ENCODE measurements at places on chromosomes 2 and 18.

GRCh38 chr2:8918412-8918811 lies 81.0 kb upstream of the KIDINS220 start:
- DNase-seq = no peak

GRCh38 chr18:74284191-74284979 lies 7.4 kb downstream of the CYB5A start:
- DNase-seq = no peak

DNA sequence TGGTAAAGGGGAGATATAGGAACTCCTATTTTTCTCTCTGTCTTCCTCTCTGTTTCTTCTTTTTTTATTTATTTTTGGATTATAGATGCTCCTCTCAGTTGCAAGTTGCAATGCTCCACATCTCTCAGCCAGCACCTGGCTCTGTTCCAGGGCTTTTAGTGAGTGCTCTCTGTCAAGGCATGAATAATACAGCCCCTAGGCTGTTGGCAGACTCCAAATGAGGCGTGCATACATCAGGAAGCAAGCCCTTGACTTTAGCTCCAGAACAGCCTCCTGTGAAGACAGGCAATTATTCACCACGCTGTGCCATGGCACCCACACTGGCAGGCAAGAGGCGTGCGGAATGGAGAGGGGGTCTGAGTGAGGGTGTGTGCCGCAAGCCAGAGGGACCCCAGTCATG lies 228.1 kb upstream of the PXDN start:
- no peak for DNase-seq

DNA sequence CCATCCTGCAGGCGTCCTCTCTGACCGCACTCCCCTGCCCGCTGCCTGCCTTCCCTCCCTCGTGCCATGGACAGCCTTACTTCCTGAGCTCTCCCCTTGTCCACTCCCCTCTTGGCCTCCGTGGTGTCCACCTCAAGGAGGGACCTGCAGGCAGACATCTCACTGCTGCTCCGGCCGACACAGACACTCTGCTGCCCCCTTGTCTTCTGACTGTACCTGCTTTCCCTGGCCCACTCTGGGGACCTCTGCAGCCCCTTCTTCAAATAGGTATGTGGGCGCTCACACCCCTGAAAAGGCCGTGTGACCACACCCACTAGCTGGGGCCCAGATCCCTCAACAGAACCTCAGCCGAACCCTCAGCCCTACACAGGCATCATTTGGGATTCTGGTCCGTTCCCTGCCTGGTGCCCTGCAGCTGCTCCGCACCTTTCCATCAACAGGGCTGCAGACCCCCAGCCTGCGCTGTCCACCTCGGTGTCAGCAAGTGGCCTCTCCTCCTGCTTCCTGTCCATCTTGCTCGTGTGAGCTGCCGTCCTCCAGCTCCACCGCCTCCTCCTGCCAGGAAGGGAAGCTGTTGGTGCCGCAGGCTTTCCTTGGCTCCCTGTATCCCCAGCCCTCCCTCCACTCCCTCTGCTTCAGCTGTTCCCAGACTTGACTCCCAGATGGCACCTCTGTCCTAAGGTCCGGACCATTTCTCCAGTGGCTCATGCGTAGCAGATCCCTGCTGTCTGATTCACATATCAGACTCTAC lies 94.1 kb downstream of the KLHL29 start:
- DNase-seq = no peak

DNA sequence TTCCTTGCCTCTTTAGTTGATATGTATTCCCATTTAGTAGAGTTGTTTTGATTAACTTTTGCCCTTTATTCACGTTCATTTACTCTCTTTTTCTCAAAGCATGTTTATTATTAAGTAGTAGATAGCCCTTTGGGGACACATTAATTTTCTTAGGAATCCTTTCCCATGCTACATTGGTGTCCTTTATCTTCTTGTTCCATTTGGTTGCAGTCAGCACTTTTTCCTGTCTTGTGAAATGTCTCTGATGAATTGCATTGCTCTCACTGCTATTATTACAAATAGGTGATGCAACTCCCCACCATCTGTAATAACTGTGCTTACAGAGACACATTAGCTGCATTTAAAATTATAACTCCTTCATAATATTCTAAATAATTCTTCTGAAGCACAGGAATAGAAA lies 428.5 kb upstream of the CNTNAP5 start:
- no peak for DNase-seq

DNA sequence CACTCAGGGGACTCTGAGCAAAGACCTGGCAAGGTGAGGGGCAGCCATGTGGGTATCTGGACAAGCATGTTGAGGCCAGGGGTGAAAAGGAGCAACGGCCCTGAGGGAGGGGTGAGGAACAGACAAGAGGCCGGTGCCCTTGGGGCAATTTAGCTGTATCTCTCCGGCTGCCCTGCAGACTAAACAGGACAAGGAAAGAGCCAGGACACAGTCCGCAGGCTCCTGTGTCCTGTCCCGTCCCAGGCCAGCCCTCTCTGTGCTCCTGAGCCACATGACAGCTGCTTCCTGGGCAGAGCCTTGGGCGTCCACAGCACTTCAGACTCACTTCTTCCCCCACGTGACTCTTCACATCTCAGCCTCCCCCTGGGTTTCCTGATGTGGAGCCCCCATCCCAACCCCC lies 206.1 kb downstream of the KLHL29 start:
- no peak for DNase-seq

DNA sequence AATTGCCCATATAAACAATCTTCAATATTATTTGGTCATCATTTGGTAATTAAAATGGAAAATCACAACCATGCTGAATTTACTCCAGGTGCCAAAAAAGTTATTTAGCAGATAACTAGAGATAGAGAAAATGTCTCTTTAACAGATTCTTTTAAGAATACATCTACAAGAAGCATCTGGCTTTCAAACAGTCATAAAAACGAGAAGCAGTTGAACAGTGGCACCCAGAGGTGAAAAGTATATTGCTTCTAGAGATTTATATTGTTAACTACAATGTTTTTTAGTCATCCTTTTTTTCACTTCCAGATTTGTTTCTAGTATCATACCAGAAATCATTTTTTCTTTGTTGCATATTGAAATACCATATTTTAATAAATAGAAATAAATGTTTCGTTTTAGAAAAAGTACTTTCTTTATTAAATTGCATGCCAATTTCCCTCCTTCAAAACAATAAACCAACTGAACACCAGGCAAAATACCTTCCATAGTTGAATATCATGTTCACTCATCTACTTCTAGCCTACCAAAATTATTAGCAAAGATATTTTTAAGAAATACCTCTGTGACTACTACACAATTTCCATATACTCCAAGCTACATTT lies 65.4 kb upstream of the HNRNPA3 start:
- no peak for DNase-seq

- DNase-seq = no peak
Observed at GRCh38 chr2:165414187-165414586, 55.3 kb upstream of the CSRNP3 start.

DNA sequence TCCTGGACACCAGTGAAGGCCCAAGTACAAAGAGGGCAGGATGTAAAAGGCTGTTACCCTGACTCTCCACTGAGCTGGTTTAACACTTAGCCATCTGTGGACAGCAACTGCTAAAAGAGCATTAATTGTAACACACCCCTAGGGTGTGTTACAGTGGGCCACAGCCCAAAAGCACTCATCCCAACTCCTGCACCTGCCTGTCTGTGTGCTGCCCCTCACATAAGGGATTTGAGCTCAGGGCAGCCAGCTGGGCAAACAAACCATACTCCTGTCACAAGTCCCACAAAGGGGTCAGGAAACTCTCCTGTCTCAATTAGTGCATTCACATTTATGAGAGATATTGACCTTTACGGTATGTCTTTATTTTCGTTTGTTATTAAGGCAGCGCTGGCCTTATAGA lies 833.1 kb upstream of the NXPH2 start:
- DNase-seq = no peak

DNA sequence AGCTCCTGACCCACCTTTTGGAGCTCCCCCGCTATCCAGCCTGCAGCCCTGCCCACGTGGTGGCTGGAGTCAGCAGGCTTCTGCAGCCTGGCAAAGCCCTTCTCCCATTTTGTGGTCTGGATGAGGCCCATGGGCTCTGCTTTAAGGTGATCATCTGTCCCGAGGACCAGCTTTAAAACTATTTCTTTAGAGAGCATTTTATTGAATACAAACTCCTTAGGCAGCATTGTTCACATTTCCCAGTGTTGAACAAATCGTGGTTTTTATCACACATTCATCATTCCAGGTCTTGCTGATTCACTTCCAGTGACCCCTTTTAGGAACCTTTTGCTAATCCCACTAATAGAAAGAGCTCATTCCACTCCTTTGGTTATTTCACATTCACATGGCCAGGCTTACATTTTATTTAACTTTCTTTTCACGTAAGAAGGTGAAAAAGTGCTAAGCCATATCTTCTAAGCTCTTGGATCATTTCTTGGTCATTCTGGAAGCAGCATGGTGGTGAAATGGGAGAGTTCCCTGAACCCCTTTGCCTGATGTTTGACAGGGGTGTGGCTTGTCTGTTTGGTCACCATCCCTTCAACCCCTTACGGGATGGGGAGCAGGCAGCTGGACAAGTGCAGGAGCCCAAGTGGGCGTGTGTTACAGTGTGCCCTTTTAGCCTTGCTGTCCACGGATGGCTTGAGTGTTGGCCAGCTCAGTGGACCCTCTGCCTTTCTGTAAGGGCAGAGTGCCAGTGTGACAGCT lies 80.4 kb upstream of the RAPGEF4 start:
- DNase-seq = no peak

- DNase-seq = no peak
Observed at GRCh38 chr2:3110994-3111666, 266.5 kb downstream of the EIPR1 start.

GRCh38 chr2:101012706-101013181 lies 10.7 kb downstream of the RPL31 start:
- no peak for DNase-seq

- no peak for DNase-seq
Observed at GRCh38 chr2:178756843-178757242, 50.4 kb downstream of the TTN start.

- peak; percentile 29 for DNase-seq
Observed at GRCh38 chr2:152594022-152594766, 123.1 kb downstream of the PRPF40A start.

DNA sequence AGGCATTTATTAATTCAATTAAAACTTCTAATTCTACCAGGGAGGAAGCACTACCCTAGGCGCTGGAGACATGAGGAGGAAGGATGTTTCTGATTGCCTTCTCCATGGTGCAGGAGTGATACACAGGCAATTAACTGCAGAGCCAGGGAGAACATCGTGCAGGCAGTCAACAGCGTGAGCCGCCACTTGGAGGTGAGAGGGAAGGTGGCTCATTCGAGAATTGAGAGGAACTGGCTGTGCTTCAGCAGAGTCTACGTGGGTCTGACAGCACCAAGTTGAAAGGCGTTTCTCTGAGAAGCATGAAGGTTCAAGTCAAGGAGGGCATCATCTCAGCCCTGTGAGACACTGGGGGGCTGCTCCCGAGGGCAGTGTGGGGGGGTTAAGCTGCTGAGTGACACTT lies 388.7 kb upstream of the MYT1L start:
- DNase-seq = no peak

GRCh38 chr18:50128506-50129271 lies 66.3 kb downstream of the MYO5B start:
- DNase-seq = no peak

DNA sequence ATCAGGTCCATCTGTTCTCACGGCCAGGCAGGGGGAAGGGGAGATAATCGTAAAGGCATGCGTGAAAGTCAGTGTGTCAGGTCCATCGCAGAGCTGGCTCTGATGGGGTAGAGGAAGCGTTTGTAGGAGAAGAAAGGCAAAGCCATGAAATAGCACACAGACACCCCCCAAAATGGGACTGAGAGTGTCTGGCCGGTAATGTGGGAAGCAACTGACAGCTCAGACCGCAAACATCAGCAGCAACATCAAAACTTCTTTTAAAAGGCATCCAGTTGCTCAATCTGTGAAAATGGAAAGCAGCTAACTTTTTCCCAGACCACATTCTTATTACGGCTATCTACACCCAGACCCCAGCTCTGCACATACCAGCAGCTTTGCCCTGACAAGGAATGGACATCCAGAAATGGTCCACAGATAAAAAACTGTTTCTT lies 232.6 kb downstream of the EN1 start:
- no peak for DNase-seq

DNA sequence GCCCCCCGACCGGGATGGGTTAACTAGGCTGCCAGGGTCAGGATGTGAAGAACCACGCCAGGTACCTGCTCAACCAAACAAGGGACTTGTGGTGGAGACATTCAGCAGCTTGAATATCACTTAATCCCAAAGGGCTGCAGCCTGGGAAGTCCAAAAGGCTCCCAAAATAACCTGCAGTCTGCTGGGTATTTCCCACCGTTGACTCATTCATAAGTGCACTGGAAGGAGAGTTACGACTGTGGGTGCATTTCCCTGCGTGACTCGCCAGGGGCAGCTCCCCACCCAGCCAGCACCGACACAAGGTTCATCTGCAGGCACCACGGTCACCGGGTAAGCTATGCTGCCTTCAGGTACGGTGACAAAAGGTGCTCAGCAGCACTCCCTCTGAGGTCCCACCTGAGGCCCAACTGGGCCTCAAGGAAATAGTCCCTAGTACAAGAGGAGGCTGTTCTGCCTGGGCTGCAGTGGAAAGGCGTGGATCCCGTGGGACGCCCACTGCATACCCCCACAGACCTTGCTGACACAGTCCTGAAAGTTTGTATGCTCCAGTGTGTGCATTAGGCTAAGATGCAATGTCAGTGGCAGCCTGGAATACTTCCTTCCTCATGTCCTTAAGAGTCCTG lies 86.5 kb downstream of the UXS1 start:
- DNase-seq = no peak

- no peak for DNase-seq
Observed at GRCh38 chr2:68282811-68283418, 30.6 kb upstream of the PPP3R1 start.

- DNase-seq = no peak
Observed at GRCh38 chr2:2184549-2185249, 146.4 kb downstream of the MYT1L start.

- no peak for DNase-seq
Observed at GRCh38 chr2:239108459-239108858, 260.6 kb downstream of the TWIST2 start.

GRCh38 chr2:239327536-239328350 lies 73.1 kb downstream of the HDAC4 start:
- DNase-seq = no peak

DNA sequence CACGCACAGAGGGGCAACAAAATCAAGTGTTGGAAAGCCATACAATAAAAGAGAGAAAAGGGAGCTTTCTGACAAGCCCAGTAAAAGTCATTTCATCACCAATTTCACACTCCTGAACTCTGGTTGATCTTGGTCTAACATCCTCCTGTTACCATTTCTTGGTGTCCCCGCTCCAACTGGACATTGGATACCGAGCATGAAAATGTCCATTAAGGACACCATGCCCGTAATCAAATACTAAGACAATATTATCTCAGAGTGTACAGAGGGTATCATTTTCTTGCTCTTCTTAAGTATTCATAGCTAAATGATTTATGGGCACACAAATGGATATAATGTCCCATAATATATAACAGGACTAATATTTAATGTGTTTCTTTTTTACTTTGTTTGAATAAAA lies 218.9 kb downstream of the EPHA4 start:
- no peak for DNase-seq

GRCh38 chr18:55694291-55694690 lies 106.3 kb upstream of the TCF4 start:
- DNase-seq = no peak

- no peak for DNase-seq
Observed at GRCh38 chr18:10032331-10033015, 118.7 kb downstream of the VAPA start.

All from thoracic aorta (tissue), 2 donors.